Activated CD4-positive, CD25-positive, alpha-beta regulatory T cell (primary cell): ENCODE measurements at places on chromosomes 12 and 14.

GRCh38 chr12:5661811-5662210, 229.9 kb downstream of the NTF3 start:
- no peak for DNase-seq

DNA sequence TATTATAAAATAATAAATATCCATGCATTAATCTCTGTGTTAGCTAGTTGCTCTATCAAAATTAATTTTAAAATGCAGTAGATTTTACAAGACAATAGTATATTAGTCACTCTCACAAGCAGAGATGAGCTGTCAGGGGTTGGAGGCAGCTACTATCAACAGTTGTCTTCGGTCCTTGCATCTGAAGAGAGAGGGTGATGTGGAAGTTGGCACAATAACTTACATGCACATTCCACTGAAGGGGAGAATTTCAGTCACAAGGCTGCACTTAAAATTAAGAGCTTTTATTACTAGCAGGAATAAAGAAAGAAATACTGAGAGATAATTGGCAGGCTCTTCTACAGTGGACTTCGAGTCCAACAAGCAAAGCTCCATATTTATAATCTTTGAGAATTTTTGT, 166.9 kb upstream of the DCN start:
- DNase-seq, result no peak

GRCh38 chr14:37428954-37429353, 166.1 kb downstream of the FOXA1 start:
- no peak for DNase-seq

DNA sequence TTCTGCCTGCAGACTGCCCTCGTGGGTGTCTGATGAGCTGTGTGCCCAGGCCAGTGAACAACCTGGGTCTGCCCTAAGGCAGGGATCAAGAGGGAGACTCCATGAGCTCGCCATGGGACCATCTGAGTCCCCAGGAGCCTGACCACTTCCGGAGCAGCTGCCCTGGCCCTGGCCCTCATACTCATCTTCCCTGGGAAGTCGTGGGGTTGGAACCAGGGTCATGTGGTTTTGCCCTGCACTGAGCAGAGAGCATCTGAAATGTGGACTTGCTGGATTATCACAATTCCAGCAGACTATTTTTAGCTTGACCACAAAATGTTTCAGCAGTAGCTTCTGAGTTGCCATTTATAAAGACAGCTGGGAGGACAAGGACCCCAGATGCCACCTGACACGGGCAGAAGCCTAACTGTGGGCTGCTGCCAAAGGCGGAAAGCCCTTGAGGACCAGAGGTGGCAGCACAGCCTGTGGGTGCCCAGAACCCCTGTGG, 6.7 kb downstream of the BTBD6 start:
- DNase-seq, result no peak

GRCh38 chr14:65517635-65518542, 105.4 kb downstream of the FUT8 start:
- DNase-seq, result no peak

GRCh38 chr14:26056036-26056616, 541.7 kb downstream of the NOVA1 start:
- DNase-seq, result no peak

DNA sequence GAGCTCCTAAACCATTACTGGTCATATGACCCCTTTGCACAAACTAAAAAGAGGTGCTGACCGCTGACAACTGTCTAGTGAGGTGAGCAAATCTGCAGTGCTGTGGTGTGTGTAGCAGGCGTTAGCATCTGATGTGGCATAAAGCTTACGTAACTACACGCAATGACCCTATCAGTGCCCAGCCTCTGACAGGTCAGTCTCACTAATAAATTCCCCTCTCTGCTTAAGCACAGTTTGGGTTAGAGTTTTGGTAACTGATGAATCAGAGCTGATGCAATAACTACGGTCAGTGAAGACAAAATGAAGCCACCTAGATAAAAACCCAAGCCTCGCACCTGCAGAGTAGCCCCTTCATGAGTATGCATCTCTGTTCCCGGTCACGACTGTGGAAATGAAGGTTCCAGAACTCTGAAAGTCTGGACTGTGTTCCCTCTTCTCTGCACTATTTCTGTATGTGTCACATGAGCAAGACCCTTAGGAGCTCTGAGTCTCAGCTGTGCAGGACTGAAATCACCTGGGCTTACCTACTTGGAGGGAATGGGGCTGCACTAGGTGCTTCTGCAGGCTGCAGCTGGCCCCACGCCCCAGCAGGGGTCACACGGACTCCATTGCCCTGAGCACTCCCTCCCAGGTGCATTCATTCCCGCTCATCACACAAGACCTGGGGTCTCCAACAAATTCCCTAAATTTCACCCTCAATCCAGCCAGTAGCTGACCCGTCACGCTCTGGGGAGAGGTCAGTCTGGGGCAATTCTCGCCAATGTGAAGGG, 54.4 kb downstream of the RIMBP2 start:
- no peak for DNase-seq

GRCh38 chr14:81849714-81850113, 316.1 kb upstream of the SEL1L start:
- DNase-seq, result no peak

- no peak for DNase-seq
These were observed 141.0 kb downstream of the ZFP36L1 start for GRCh38 chr14:68651652-68652432.

GRCh38 chr14:50425816-50426215, 29.1 kb upstream of the CDKL1 start:
- DNase-seq, result no peak

- no peak for DNase-seq
These were observed 54.0 kb upstream of the CISTR start for GRCh38 chr12:53805791-53806190.

DNA sequence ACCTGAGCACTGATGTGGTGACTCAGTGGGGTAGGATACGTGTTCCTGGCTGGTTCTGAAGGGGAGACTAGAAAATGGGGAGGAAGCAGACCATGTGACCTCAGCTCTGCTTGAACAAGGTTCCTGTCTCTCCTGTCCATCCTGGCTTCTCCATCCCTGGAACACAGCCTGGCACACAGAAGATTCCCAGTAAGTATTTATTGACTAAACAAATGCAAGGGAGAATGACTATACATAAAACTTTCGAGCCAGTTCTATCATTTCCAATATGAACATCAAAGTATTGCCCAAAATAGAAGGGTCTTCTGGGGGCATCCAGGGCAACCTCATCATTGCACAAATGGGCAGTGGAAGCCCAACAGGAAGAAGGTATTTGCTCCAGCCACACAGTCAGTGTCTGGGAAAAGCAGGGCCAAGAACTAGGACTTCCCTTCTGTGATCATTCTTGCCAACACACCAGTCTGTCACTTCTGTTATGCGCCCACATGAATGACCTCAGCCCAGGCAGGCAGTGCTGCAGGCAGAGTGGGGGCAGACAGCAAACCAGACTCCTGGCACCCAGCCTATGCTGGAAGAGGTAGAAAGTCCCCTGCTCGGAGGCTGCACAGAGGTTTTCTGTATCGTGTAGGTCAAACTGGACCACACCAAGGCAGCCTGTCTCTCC, 5.6 kb upstream of the SERPINA9 start:
- no peak for DNase-seq

DNA sequence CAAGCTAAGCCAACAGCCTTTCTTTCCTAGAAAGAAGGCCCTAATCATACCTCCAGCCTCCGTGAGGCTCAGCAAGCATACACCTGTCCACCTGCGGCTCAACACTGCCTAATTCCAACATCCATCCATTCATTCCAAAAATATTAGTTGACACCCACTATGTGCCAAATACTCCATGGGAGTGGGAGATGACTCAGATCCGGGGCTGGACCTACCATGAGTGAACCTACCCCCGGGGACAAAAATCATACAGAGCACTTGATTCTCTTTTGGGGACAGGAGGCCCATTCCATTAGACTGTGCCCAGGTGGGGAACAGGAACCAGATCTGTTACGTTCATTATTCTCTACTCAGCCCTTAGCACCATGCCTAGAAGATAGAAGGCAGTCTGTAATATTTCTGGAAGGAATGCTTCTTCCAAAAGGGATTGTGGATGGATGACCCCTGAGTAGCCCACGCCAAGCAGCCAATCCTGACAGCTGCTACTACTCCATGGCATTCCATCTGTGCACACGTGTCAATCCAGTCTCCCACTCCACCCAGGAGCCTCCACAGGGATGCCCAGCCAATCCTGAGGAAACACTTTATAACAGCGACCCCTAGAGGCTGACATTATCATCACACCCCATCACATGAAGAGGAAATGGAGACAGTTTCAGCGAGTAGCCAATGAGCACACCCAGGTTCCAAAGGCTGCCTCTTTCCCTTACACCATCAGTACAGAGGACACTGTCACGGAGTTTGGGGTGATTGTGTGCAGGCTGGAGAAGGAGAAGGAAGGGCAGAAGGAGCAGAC, 170.7 kb downstream of the ESRRB start:
- DNase-seq, result no peak

DNA sequence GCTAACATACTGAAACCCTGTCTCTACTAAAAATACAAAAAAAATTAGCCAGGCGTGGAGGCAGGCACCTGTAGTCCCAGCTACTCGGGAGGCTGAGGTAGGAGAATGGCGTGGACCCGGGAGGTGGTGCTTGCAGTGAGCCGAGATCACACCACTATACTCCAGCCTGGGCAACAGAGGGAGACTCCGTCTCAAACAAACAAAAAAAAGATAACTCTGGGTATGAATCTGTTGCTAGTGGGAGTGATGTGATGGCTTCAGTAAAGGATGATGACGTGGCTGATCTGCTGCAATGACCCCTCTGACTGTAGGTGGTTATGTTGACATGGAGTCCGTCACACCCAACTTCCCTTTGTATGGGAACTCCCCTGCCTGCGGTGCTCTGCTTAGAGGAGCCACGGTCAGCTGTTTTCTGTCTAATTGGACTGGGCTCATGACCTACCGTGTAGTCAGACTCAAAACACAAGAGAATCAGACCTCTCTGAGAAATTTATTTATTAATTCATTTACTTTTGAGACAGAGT, 59.1 kb upstream of the MED13L start:
- DNase-seq, result no peak

GRCh38 chr14:58760121-58760520, 122.4 kb downstream of the DACT1 start:
- no peak for DNase-seq

- DNase-seq, result no peak
These were observed 168.1 kb downstream of the BCAT1 start for GRCh38 chr12:24780697-24781368.

DNA sequence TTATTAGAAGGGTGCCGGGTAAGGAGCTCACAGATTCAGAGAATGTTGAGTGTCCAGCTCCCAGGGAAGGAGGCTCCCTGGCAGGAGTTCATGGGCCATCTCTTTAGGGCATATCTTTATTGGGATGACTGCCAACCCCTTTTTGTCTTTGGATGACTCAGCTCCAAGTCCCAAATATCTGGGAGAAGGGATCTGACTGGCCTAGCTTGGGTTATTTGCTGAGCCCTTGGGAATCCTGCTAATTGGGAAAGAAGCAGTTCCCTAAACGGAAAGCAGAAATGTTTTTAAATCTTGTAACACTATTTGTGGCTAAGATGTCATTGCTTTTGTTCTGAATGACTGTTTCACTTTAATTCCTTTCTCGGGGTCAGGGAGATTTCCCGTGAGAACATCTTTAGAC, 12.6 kb downstream of the DDX55 start:
- no peak for DNase-seq

GRCh38 chr12:105835580-105836241, 303.0 kb downstream of the NUAK1 start:
- no peak for DNase-seq

- no peak for DNase-seq
These were observed 13.4 kb upstream of the DNAH10 start for GRCh38 chr12:123748661-123749060.

DNA sequence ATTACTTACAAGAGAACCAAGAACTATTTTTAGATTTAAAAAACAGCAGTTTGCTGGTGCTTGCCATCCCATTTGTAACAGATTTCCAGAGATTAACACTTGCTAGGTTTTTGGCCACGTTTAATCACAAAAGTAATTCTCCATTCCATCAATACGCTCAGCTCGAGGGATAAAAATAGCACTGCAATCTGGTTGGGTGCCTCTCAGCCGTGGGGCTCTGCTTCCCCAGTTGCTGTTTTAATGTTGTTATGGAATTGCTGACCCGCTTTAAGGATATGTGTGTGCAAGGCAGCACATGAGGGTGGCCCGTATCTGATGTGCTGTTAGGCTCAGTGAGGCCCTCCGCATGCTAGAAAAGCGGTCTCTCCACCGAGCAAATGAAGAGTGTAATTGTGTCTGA, 222.2 kb upstream of the TMEM260 start:
- no peak for DNase-seq

DNA sequence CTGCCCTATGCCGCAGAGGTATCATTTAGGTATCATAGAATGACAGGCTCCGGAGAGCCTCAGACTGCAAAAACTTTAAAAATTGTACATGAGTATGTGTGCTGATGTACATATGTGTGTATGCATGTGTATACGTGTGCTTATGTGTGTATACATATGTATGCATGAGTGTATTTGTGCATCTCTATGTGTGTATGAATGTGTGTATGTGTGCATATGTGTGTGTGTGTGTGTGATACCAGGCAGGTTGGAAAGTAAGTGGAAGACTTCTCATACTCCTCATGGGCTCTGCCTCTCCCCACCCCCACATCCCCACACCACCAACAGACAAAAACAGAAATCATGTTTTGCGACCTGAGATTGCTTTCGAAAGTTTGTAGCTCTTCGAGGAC, 621 bp upstream of the TMEM117 start:
- DNase-seq, result no peak

DNA sequence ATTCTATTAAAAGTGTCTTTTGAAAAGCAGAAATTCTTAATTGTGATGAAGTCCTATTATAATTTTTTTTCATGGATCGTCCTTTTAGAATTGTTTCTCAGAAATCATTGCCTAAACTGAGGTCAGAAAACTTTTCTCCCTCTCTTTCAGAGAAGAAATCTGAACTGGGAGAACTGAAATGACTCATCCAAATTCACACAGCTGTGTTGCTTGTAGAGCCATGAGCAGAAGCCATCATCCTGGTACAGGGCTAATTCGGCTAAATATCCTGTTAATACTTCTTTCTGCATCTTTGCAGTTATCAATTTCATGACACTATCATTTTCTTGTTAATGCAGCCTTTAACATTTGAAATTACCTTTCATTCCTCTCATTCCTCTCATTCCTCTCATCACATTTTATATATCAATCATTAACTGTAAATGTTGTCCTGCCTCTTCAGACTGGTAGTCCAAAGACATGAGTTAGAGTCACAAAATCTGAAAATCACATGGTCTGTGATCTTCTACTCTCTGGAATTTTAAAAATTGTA, 15.5 kb downstream of the SLC15A5 start:
- no peak for DNase-seq

- DNase-seq, result no peak
These were observed 387.5 kb downstream of the BCAT1 start for GRCh38 chr12:24561411-24561871.

GRCh38 chr12:63103494-63104131, 47.4 kb downstream of the AVPR1A start:
- DNase-seq, result no peak
